Uterus (tissue), 4 donors: ENCODE measurements at places on chromosomes 3 and 15. TPM values are rescaled to one million over a fixed set of nuclear protein-coding genes. Genes with fewer than 3 reads are reported as not detected.

Gene TNFAIP8L3
- 45.9 TPM for total RNA-seq

Gene XYLB
- 0.26 TPM for total RNA-seq

Gene C3orf49
- total RNA-seq = not detected

Gene TNIK
- total RNA-seq = 20.3 TPM

GRCh38 chr3:52847726-52848125, 12.9 kb upstream of the MUSTN1 start:
- no peak for DNase-seq

GRCh38 chr3:65732051-65732935, 306.4 kb downstream of the MAGI1 start:
- DNase-seq = peak; percentile 15

DNA sequence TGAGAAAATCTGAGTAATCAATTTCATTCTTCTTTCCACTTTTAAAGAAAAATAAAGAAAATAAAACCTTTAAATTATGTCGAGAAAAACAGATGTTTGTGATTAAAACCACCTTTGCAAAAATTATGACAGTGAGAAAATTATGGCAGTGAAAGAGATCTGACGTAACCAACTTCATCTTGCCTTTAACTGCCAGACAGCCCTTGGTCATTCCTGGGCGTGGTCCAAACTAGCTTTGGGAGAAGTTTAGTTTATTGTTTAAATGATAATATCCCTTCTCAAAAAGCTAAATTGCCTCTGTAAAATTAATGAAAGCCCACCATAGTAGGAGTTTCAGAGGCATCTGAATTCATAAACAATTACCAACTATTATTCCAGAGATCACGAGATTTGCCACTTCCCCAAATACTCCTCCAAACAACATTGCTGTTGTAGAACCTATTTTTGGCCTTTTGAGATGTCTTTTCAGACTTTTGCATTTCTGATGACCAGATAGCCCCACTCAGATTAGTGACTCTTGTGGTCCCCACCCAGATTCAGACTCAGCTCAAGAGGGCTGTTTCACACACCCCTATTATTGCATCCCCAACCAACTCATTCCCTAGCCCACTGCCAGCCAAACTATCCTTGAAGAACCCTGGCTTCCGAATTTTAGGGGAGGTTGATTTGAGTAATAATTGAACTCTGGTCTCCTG, 664.4 kb upstream of the CBLB start:
- no peak for DNase-seq

GRCh38 chr15:31559786-31560185, 233.2 kb downstream of the KLF13 start:
- DNase-seq = no peak

- DNase-seq = no peak
These were observed 229.0 kb downstream of the THSD4 start for GRCh38 chr15:71344316-71344715.

DNA sequence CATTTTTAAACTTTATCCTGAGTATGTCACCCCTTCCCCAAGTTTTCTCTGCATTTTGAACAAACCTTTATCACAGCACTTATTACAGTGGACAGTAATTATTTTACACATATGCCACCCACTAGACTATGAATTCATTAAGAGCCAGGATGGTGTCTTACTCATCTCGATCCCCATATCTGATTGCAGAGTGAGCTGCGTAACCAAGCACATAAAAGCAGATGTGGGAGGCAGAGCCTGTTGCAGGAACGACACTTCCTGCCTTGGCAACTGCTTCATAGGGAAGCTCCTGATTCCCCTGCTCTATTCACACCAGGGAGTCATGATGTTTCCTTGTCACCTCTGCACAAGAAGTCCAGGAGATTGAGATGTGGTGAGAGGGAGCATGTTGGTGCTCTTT, 91.1 kb downstream of the MINAR1 start:
- no peak for DNase-seq

DNA sequence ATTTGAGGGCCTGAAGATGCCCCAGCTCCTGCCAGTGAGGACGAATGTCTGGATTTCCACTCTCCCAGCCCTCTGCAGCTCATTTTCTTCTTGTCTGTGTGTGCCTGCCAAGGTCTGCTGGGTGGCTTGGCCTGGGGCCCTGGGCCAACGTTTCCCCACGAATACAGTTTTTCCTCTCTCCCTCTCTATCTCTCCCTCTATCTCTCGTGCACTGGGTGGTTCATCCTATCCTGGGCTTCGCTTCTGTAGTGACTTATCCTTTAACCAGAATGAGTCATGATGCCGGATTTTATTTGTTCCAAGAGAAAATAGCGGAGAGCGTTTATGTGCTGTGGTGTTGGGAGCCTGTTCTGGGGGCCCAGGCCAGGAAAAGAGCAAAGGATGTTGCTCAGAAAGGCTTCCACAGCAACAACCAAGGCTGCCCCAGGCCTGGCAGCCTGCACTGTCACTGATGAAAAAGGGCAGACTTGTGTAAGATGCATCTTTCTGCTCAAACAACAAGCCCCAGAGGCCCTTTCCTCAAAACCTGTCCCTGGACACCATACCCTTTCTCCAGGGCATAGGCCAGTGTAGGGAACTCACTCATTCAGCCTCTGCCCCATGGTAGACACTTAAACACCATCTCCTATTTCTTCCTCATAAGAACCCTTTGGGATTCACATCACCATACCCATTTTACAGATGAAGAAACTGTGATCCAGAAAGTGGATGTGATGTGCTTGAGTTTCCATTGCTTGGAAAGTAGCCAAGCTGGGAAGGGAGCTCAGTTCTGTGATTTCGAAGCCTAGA, 47.3 kb downstream of the ITGA11 start:
- DNase-seq = peak; percentile 72

DNA sequence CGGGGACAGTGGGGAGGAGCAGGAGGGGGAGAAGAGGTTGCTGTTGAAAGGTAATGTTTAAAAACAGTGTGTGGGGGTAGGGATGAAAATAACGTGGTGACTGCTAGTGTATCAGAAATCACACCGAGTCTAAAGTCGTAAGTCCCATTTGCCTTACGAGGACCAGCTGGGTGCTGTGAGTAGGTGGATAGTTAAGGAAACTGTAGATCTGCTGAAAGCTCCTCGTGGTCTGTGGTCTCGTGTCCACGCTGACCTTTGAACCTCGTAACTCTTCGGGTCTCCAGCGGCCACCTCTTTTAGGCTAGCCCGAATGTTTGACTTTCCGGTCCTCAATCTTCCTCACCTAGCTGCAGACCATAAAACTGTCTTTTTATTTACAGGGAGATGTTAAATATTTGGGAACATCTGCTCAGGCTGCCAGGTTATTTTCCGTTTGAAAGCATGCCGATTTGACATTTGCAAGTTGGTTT, 29.3 kb upstream of the ST3GAL6 start:
- DNase-seq = no peak

DNA sequence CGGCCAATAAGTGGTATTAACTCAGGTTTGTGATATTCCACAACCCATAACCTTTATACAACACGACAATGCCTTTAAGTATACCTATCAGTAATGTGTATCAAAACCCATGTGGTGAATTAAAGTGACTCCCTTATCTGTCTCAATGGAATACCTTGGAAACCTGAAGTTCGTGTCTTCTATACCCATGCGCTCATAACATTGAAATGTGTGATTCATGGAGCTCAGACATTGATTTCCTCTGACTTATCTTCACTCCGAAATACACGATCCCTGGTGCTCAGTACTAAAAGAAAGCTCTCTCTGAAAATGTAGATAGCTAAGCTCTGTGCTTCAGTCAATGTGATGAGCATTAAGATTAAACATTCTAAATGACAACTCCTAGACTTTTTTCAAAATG, 140.3 kb downstream of the TBC1D5 start:
- DNase-seq = no peak

- DNase-seq = no peak
These were observed 13.9 kb downstream of the ICE2 start for GRCh38 chr15:60464836-60465630.

DNA sequence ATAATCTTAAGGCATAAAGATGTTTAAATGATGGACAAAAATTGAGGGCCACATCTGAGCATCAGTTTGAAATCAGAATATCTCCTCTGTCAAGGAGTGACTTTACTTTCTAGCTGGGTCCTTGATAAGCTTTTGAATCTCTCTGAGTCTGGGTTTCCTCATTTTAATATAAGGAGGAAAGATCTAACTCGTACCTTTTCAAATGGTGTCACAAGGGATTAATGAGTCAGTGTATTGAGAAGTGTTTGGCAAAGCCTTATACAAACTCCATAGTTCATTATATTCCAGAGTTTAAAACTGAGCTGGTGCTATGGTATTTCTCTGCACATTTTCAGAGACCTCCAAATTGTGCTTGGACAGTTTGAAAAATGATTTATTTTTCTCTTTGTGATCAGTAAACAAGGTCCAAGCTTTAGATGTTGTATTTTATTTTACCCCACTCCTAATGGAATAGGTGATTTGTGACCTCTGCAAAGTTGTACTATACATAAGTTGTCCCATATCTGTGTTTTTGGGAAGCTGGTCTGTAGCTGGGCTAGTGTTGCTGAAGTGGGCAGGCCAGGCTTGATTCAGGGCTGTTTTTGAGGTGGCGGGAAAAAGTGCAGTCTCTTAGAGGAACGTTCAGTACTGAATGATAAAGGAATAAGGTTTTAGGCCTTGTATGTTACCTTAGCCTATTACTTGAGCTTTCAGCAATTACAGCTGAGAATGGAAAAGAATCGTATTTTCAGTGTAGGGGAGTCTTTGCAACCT, 5.6 kb downstream of the FNDC3B start:
- no peak for DNase-seq

- DNase-seq = no peak
These were observed 108.6 kb upstream of the DLG1 start for GRCh38 chr3:197407053-197407452.

GRCh38 chr3:194384156-194384555, 14.6 kb upstream of the LRRC15 start:
- no peak for DNase-seq

- no peak for DNase-seq
These were observed 436.7 kb downstream of the EPHB1 start for GRCh38 chr3:135231737-135232136.

DNA sequence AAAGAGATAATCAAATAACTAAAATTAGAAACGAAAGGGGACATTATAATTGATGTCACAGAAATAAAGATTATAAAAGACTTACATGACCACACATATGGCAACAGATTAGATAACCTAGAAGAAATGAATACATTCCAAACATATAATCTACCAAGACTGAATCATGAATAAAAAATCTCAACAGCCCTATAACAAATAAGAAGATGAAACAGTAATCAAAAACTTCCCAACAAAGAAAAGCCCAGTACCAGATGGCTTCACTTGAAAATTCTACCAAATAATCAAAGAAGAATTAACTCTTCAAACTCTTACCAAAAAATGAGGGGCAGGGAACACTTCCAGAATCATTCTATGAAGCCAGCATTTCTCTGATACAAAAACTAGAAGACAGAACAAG, 11.8 kb downstream of the TOP2B start:
- DNase-seq = no peak
